ENCODE measurements at places on chromosomes 3 and 15.

DNA sequence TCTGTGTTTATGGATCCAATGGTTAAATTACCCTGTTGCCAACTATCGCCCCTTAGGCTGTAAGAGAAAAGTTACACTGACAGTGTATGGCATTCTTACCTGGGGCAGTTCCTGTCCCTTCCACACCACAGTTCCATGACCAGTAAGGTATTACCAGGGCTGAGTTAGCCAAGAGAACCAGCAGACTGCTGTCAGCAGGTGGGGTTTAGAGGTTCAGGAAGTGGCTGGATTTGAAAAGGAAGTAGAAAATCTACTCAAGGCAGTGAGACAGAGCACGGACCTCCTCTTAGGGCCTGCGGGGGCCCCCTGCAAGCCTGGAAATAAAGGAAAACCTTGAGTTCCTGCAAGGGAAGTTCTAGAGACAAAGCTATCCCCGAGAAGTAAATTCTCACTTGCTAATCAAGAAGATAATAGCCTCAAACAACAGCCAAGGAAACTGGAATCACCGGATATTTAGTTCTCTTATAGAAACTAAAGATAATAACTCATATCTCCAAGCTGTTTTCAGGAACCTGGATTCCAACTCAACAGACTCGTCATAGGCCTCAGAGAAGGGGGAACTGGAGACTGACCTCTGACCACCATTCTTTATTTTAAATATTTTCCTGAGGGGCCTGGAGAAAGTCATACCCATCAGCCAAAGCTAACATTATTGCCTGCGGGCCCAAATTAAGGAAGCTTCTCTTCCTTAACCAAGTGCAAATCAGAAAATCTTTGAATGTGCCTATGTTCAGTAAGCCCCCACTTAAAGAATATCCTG lies 161.7 kb downstream of the ANXA2 start:
- DNase-seq = no peak

DNA sequence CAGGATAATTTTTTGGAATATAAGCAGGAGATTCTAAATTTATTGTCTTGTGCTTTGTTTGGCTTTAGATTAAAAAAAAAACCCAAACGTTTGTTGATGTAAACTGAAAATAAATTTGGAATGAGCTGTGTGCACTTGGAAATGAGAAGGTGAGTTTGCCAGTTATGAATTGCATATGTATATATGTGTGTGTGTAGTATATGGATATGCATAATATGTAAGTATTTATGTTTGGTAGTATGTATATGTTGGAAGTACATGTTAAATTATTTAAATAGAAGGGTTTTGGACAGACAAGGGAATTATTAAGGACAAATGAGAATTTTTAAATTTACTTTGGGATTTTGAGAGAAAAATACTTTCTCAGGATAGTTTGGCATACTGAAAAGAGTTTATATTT lies 265.8 kb upstream of the CNTN3 start:
- no peak for DNase-seq

DNA sequence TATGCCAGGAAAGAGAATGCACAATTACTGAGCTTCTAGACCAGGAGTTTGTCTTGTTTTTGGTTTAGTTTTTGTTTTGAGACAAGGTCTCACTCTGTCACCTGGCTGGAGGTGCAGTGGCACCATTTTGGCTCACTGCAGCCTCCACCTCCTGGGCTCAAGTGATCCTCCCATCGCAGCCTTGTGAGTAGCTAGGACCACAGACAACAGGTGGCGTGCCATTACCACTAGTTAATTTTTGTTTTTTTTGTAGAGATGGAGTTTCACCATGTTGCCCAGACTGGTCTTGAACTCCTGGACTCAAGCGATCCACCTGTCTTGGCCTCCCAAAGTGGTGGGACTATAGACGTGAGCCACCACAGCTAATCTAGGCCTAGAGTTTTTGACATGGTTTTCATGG lies 104.4 kb upstream of the CCDC54 start:
- DNase-seq = no peak

DNA sequence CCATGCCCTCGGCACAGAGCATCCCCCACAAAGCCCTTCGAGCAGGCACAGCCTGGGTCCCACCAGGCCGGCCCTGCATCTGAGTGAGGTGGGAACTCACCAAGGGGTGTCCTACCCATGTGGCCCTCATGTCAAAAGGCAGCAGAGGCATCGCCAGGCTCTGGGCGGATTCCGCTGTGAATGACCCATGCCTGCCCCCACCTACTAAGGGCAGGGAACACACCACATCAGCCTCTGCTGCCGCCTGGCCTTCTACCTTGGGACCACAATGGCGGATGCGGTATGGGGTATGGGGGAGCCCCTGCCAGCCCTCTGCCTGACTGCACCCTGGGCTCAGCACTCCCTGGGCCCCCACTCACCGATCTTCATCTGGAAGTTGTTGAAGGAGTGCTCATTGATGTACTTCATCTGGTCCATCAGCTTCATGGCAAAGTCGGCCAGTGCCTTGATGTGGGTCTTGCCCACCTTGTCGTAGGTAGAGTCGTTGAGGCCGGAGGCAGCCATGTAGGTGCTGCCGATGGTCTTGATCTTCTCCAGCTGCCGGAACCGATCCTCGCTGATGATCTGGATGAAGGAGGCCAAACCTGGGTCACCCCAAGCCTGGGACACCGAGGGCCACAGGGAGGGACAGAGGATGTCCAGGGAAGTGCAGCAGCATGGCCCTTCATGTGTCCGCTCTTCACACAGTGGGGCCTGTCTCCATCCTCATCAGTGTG lies 87.8 kb downstream of the SEC22A start:
- no peak for DNase-seq

DNA sequence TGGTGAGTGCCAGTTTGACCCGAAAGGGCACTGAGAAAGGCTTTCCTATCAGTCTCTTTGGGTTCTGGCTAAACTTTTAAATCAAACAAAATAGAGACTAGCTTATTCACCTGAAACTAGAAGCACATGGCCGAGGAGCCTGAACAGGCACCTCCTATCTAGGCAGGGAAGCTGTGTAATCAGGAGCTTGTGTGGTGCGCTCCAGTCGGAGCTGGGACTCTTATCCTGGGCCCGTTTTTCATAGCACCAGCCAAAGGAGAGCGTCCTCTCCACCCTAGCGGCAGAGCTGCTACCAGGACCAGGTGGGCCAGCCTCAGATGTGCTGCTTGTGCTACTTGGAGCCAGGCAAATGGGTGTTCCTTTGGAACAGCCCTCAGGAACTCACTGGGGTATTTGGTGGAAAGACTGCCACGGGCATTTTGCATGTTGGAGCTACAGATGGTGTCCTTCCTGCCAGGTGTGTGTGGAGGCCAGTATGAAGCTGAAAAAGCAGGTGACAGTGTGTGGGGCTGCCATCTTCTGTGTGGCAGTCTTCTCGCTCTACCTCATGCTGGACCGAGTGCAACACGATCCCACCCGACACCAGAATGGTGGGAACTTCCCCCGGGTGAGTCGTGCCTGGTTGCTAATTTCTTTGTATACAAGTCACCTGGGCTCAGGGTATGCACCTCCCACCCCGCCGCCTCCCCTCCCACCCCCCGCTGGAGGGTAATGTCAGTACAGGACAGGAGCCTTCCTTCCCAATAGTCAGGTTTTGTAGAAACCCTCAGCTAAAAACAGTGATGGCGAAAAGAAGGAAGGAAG lies 833 bp downstream of the MAN2A2 start:
- DNase-seq = no peak

- DNase-seq = peak; percentile 92
Measured at GRCh38 chr15:88375234-88375927, 91.8 kb downstream of the MRPL46 start.

GRCh38 chr3:163916596-163917560 lies 1161.4 kb downstream of the SI start:
- DNase-seq = no peak

Measured in fibroblast of the aortic adventitia (primary cell).